ENCODE measurements at places on chromosomes 2 and 18.

- no peak for DNase-seq
These were observed 58.4 kb downstream of the ARL4C start for GRCh38 chr2:234438305-234438977.

- DNase-seq: no peak
These were observed 88.9 kb downstream of the MCFD2 start for GRCh38 chr2:46826569-46827245.

DNA sequence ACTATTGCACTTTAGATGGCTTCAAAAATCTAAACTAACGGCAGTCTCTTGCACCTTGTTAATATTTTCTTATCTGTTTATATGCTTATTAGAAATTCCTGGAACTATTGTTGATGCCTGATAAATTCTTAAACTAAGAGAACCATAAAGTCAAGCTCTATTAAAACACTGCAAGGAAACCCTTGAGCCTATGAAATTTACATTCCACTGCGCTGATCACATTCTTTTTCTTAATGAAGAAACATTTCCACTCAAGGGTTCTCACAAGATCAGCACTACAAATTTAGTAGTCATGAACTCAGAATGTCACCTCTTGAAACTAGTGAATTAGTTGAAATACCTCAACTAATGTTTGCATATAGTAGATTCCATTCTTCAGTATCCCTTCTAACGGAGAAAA lies 331.8 kb upstream of the SLC8A1 start:
- no peak for DNase-seq

- no peak for DNase-seq
These were observed 72.5 kb downstream of the SUMO1 start for GRCh38 chr2:202165945-202166344.

DNA sequence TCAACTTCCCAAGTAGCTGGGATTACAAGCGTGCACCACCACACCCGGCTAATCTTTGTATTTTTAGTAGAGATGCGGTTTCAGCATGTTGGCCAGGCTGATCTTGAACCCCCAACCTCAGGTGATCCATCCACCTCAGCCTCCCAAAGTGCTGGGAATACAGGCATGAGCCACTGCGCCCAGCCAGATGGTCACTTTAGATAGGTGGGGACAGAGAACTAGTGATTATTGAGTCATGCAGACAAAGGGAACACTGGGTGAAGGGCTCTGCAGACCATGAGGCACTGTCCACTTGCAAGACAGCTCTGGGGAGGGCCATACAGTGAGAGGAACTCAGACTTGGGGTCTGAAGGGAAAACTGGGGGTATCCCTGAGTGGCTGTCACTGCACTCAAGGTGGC lies 58.4 kb upstream of the POMC start:
- no peak for DNase-seq

DNA sequence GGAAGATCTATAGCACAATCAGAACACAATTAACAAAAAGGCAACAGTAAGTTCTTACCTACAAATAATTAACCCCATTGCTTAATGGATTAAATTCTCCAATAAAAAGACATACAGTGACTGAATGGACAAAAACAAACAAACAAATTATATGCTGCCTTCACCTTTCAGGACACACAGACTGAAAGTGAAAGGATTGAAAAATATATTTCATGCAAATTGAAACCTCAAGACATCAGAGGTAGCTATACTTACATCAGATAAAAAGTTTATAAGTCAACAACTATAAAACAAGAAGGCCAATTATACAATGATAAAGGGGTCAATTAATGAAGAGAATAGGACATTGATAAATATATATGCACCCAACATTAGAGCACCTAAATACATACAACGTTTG lies 741.2 kb upstream of the FAM98A start:
- DNase-seq: no peak

DNA sequence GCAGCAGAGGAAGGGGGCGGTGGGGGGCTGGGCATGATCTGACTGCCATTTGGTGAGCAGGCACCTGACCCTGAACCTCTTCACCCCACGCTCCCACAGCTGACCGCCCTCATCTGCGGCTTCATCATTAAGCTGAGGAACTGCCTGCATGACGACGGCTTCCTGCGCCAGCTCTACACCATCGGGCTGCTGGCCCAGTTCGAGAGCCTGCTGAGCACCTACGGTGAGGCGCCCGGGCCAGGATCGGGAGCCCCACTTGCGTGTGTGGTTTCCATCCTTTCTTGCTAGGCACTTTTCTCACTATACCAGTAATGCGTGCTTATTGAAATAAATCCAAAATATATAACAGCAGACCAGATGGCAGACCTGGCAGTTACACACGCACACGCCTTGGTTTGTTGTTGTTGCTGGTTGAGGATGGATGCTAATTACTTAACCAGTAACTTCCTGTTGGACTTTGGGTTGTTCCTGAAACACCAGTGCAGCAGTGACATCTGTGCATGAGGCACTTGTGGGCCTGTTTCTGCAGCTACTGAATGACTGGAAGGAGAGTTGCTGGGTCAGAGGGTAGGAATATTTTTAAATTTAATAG lies 43.7 kb downstream of the COA5 start:
- DNase-seq: no peak

GRCh38 chr18:55509631-55510324 lies 78.2 kb downstream of the TCF4 start:
- DNase-seq: no peak

DNA sequence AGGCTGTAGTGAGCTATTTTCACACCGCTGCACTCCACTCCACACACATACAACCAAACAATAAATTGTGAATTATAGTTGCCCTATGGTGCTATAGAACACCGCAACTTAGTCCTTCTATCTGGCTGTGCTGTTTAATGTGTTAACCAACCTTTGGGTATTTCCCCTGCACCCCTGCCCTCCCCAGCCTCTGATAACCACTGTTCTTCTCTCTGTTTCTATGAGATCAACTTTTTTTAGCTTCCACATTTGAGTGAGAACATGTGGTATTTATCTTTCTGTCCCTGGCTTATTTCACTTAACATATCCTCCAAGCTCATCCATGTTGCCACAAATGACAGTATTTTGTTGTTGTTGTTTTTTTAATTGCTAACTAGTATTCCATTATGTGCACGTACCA lies 32.5 kb downstream of the TET3 start:
- DNase-seq: no peak

GRCh38 chr2:74534411-74534810 lies 4.7 kb downstream of the HTRA2 start:
- DNase-seq: no peak

- no peak for DNase-seq
These were observed 286.3 kb downstream of the OSR1 start for GRCh38 chr2:19072161-19072560.

- no peak for DNase-seq
These were observed at the start of gene VSNL1 for GRCh38 chr2:17540093-17540812. VSNL1 (plus strand) TSS chr2:17540696; CDS start chr2:17592075, 51,379 bp downstream.

DNA sequence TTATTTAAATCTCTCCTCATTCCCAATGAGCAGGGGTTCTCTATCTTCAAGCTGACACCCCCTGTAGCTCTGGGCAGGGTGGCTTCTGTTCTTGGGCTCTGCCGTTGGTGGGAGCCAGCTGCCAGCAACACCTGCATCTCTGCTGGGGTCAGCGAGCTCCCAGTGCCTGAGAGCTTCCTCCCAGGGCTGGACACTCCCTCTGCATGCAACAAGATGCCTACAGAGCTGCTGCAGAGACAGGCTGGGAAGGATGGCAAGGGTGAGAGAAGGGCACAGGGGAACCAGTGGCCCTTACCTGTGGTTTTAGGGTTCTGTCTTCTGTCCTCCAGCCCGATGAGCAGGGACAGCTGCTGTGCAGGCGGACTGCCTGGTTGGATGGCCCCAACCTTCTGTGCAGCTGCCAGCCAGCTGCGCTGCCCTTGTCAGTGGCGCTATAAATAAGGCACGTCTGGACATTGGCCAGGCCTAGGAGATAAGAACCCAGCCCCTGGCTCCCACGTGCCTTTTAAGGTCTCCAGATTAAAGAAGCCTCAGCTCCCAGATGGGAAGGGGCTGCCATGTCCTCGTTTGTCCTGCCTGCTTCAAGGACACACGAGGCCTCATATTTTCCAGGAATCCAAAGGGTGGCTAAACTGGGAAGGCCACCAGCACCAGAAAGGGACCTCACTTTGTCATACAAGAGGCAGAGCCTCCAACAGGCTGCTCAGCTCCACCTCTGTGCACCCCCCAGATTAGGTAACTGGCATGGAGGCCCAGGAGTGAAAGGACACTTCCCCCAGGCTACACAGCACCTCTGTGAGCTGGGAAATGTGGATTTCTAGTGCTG lies 39.5 kb upstream of the FHL2 start:
- DNase-seq: no peak

Measured in activated naive CD4-positive, alpha-beta T cell (primary cell).